ENCODE measurements at places on chromosomes 6 and 20. TPM values are rescaled to one million over a fixed set of nuclear protein-coding genes. Genes with fewer than 3 reads are reported as not detected.

DNA sequence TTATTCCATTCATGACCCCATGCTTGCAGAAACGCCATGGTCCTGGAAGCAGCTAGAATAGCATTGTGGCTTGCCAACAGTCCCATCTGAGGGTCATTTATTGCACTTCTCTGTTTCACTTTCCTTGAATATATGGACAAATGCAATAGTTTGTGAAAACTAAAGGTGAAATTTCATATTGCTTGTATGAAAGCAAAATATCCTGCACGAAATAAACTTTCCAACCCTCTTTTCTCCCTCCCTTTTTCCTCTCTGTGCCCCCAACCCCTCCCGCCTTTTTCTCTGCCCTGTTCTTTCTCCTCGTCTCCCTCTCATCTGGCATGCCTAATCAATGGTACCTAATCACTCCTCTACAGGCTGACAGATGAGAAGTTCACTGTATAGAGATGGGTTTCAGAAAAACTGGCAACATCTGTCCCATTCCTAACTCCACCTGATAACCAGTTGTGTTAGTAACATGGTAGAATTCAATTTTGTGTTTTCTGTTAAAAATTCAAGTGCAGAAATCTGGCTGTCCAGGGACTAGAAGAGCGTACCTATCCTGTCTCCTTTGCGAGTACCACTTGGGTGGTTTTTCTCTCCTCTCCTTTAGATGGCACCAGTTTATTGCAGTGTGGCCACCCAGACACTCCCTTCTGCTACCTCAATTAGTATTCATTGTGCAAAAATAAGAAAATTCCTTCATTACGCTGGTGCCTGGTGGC lies 198.6 kb downstream of the FOXA2 start:
- no peak overlapping the region for H3K27ac ChIP-seq
- no peak overlapping the region for H3K4me3 ChIP-seq
- no peaks in the 10 kb centered on the region for H3K36me3 ChIP-seq
- peak; percentile 22 for DNase-seq
- H3K4me1 ChIP-seq = peaks cover 16% of the 10 kb centered on the region

DNA sequence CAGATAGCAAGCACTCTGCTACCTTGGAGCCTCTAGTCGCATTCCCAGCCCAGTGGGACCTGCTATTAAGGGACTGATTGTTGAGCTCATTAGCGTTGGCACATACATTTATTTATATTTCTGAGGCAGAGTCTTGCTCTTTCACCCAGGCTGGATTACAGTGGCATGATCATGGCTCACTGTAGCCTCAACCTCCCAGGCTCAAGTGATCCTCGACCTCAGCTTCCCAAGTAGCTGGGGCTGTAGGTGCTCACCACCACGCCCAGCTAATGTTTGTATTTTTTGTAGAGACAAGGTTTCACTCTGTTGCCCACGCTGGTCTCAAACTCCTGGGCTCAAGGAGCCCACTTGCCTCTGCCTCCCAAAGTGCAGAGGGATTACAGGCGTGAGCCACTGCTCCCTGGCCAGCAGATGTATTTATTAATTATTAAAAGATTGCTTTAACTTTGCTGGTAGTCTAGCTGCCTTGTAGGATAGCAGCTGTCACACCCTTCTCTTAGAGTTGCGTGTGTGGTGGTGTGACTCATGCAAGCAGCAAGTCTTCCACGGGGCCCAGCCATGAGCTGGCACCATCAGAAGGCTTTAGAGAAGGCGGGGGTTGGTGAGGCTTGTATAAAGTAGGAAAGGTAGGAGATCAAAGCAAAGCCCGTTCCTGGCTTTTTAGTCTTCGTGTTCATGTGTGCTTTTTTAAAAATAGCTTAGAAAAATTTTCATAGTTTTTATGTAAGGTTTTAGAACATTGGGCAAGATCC lies 16.5 kb downstream of the ACTR5 start:
- peak overlapping the region; percentile 28 for H3K27ac ChIP-seq
- no peaks in the 10 kb centered on the region for H3K27me3 ChIP-seq
- H3K4me1 ChIP-seq = peaks cover 12% of the 10 kb centered on the region

Gene SLC22A16
- total RNA-seq = not detected

- DNase-seq = no peak
- H3K4me1 ChIP-seq = no peaks in the 10 kb centered on the region
- H3K27me3 ChIP-seq = no peaks in the 10 kb centered on the region
- H3K27ac ChIP-seq = no peak overlapping the region
- H3K36me3 ChIP-seq = no peaks in the 10 kb centered on the region
Observed at GRCh38 chr6:100134297-100134696, 140.3 kb upstream of the MCHR2 start.

GRCh38 chr20:48658198-48658476 lies 169.7 kb downstream of the PREX1 start:
- no peaks in the 10 kb centered on the region for H3K36me3 ChIP-seq
- H3K4me3 ChIP-seq = no peak overlapping the region
- H3K27ac ChIP-seq = no peak overlapping the region
- H3K27me3 ChIP-seq = no peaks in the 10 kb centered on the region

GRCh38 chr20:63689046-63690002 lies 7.1 kb upstream of the TNFRSF6B start:
- peaks cover 21% of the 10 kb centered on the region for H3K4me1 ChIP-seq
- no peaks in the 10 kb centered on the region for H3K27me3 ChIP-seq
- no peak overlapping the region for H3K27ac ChIP-seq
- H3K4me3 ChIP-seq = no peak overlapping the region

Gene CRIP3
- total RNA-seq = not detected

DNA sequence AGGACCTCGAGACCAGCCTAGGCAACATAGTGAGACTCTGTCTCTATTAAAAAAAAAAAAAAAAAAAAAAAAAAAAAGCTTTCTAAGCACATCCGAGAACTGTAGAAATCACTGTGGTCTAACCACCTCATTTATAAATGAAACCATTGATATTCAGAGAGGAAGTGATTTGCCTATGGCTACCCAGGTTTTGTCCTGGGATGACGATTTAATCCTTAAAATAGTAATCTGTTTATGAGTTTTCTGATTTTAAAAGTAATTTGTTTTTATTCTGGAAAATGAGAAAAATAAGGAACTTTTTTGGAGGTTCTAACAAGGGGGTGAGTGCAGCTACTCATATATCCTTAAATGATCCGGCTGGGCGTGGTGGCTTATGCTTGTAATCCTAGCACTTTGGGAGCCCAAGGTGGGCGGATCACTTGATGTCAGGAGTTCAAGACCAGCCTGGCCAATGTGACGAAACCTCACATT lies 6.5 kb upstream of the BTN3A2 start:
- H3K27me3 ChIP-seq = no peaks in the 10 kb centered on the region
- no peak for DNase-seq
- no peak overlapping the region for H3K4me3 ChIP-seq
- no peaks in the 10 kb centered on the region for H3K36me3 ChIP-seq
- no peaks in the 10 kb centered on the region for H3K4me1 ChIP-seq

Gene KCNK5
- total RNA-seq = not detected

Gene SFTA2
- total RNA-seq = not detected

Gene FAM162B
- not detected for total RNA-seq

- DNase-seq = peak; percentile 54
- no peaks in the 10 kb centered on the region for H3K4me1 ChIP-seq
- no peak overlapping the region for H3K4me3 ChIP-seq
- H3K36me3 ChIP-seq = no peaks in the 10 kb centered on the region
Observed at GRCh38 chr20:23659989-23660837, 22.5 kb upstream of the CST3 start.

Gene TMC2
- not detected for total RNA-seq

Gene NRSN1
- total RNA-seq = not detected

All from GM23248 (cell line).